ENCODE measurements at places on chromosomes 12 and 14.

- DNase-seq = no peak
These were observed 7.2 kb upstream of the OTX2 start for GRCh38 chr14:56817396-56817921.

- no peak for DNase-seq
These were observed 40.8 kb downstream of the CDC42BPB start for GRCh38 chr14:103016594-103016993.

GRCh38 chr14:50967790-50968189, 23.5 kb upstream of the PYGL start:
- DNase-seq = no peak

DNA sequence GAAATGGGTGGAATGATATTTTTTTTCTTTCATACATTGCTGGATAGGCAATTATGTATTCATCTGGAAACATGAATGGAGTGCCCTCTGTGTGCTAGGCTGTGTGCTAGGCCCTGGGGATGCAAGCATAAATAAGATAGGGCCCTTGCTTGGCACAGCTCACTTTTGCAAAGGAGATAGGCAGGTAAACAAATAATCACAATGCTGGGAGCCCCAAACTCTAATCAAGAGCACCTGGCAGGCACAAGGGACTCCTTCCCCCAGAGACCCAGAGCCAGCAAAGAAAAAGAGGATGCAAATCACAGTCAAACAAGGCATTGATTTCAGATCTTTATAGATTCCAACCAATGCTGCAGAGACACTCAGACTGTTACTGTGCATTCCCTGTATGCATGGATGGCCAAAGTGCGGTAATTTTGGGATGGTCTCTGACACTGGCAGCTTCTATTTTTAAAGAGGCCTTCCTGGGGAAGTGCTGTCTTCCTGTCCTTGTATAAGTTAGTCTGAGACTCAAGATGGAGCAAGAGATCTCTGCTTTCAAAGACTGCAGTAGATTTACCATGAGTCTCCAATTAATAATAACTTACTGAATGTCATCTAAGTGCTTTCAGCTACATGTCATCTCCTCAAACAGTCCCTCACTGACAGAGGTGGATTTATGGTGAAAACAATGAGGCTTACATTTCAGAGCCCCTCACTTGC, 45.1 kb upstream of the CPM start:
- no peak for DNase-seq
